ENCODE measurements at places on chromosomes 6 and 20.
A peak's percentile ranks its signal among the peaks of the same experiment; 100 is the strongest.

DNA sequence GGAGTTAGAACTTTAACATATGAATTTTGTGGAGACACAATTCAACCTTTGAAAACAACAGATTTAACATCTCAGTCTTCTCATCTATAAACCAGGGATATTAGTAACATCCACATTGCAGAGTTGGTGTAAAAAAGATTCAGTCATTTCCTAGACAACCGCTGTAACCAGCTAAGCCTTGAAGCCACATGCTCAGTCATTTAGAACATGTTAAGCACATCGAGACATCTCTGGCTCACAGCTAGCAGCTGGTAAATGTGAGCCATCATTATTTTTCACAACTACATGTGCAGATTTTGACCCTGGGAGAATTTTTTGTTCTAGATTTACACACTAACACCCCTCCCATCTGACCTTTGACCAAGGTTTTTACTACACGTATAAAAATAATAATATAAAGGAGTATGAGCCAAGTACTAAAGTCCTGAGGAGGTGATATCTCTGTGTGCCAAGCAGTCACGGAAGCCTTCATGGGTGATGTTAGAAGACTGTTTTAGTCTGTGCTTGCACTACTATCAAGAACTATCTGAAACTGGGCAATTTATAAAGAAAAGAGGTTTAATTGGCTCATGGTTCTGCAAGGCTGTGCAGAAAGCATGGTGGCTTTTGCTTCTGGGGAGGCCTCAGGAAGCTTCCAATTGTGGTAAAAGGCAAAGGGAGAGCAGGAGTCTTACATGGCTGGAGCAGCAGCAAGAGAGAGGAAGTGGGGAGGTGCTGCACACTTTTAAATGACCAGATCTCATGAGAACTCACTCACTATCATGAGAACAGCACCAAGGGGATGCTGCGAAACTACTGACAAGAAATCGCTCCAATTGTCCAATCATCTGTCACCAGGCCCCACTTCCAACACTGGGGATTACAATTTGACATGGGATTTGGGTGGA is 48.7 kb upstream of the IL20RA start:
- no peak for DNase-seq

DNA sequence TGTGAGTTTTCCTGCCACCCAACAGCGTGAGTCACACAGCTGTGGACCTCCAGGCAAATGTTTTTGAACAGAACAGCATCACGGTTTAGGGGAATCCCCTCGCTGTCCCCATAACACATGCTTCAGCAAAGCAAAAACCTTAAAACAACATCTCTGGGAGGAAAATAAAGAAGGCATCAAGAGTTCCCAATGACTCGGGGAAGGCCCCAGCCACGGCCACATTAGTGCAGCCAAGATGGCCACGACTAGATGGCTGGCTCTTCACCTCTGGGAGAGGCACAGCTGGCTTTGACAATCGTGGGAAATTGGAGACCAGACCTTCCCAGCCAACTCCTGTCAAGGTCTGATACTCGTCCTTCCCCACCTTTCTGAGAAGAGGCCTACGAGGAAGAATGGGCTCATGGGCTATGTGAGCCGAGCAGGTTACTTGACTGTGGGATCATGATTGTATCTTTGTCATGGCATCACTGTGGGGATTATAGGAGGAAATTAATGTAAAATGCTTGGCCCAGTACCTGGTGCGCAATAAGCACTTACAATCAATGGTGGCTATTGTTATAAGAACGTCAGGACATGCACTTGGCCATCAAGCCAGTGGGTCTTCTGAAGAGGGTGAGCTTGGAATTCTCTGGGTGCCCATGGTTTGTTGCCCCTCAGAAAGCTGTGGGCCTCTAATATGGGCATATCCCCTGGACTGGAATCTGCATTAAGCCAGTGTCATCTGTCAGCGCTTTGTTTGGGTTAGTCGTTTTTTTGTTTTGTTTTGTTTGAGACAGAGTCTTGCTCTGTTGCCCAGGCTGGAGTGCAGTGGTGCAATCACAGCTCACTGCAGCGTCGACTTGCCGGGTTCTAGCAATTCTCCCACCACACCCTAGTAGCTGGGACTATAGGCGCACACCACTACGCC is 43.6 kb downstream of the FGD2 start:
- DNase-seq = peak; percentile 90

DNA sequence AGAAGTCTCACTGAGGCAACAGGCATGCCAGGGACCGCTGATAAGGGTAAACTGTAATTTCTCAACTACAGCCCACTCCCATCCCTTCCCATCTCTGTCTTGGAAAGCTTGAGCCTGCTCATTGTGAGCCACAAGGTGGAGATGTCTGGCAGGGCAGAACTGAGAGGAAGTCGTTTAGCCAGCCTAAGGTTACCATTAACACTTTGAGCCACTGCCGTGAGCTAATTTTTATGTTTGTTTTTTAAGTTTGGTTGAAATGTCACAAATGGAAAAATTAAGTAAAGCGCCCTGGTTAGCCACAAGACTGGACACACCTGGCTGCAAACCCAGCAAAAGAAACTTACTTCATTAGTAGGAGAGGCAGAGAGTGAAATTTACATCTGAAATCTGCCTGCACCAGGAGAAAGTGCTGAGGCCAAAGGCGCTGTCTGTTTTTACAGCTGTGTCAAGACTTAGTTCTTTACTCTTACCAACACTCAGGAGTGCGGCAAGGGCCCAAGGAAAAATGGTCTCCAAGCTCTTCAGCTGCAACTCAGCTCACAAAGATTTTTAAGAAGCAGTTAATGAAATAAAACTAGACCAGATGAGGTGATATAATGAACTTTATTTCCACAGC is 50.0 kb upstream of the FAM83C start:
- no peak for DNase-seq

DNA sequence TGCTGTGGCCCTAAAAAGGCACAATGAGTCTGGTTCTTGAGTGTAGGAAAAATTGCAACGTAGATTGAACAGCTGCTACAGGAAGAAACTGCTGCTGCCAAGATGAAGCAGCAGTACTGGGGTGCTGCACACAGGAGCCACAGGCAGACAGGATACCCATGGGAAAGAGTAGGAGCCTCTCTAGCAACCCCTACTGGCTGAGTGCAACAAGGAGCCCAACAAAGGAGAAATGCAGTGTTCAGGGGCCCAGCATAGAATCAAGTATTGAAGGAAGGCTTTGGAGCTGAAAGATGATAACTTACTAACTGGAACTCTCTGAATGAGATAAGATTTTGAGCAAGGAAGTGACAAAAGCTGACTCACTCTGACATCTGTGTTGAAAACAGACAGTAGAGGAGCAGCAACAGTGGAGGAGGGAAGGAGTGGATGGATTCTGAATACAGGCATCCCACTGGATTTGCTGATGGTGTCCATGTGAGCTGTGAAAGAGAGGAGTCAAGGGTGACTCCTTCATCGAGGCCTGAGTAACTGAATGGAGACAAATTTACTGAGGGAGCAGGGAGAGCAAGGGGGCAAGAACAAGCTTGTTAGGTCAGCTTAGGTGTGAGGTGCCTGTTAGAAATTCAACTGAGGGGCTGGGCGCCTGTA is 534.7 kb upstream of the JARID2 start:
- DNase-seq = peak; percentile 76

DNA sequence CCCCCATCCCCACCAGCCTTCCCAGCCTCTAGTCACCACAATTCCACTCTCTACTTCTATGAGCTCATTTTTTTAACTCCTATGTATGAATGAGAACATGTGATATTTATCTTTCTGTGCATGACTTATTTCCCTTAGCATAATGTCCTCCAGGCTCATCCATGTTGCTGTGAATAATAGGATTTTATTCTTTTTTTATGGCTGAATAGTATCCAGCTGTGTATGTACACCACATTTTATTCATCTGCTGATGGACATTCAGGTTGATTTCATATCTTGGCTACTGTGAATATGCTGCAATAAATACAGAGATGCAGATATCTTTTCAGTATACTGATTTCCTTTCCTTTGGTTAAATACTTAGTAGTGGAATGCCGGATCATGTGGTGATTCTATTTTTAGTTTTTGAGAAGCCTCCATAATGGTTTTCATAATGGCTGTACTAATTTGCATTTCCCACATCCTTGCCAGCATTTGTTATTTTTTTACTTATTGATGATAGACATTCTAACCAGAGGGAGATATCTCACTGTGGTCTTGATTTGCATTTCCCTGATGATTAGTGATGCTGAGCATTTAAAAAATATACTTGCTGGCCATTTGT is 194.9 kb downstream of the PACRG start:
- DNase-seq = no peak

DNA sequence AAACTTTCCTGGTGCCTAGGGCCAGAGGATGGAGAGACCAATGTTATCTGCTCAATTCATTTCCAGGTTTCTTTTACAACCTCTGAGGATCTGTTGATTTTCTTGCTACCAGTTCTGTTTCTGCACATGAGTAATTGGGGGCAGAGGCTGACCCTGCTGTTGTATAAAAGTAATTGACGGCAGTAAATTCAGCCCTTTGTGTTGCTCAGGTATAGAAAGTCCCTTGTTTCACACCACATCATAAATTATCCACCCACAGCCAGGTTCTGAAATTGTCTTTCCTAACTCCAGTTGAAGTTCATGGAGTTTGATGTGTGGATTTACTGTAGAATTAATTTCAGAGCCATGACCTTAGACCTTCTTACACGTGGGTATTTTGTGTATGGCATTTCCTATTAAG is 107.4 kb upstream of the GRIK2 start:
- no peak for DNase-seq

DNA sequence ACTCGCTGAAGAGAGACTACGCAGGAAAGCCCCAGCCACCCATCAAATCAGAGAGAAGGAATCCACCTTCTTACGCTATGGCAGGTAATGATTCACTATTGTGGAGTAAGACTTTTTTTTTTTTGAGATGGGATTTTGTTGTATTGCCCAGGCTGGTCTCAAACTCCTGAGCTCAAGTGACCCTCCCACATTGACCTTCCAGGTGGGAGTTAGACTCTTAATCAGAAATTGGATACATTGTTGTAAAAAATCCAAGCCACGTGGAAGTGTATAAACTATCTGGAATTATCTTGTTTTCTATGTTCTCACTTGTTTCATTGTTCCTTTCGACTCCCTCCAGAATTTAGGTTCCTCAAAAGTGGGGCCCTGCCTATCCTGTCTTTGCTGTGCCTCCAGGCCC is 6.8 kb downstream of the NQO2 start:
- no peak for DNase-seq

- DNase-seq = no peak
Measured at GRCh38 chr6:65155083-65155482, 551.9 kb downstream of the EYS start.

- DNase-seq = no peak
Measured at GRCh38 chr20:1467355-1468116, 887 bp upstream of the NSFL1C start.

DNA sequence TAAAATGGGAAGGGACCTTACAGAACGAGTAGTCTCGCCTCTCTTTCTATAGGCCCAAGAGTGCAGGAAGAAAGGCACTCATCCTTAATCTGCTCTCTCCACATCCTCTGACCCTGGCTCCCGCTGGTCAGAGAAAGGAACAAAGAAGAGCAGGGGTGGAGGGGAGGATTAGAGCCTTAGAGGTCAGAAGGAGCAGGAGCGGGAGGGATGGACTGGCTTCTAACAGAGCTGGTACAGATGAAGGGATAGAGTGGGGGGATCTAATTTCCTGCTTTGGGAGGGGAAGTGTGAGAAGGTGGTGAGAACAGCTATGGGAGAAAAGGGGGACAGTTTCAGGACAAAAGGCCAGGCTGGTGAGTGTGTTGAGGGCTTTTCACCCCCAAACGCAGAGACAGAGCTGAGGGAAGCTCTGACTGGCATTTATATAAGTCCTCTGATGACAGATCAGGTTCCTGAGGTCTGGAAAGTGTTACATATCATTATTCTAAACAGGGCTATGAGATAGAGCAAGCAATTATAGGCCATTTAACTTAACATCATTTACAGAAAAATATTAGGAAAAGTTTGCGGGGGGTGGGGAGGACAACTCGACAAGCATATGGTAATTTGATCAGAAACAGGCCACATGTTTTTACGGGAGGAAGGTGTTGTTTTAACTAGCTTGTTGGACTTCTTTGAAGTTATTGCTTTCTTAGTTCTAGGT is 111.1 kb downstream of the FOXC1 start:
- no peak for DNase-seq

- DNase-seq = no peak
Measured at GRCh38 chr6:76124018-76124417, 51.6 kb upstream of the IMPG1 start.

- DNase-seq = no peak
Measured at GRCh38 chr6:37202788-37203491, 33.0 kb downstream of the PIM1 start.

GRCh38 chr6:81901551-81901966 is 149.1 kb upstream of the TENT5A start:
- no peak for DNase-seq

- no peak for DNase-seq
Measured at GRCh38 chr6:134590449-134590848, 272.5 kb upstream of the SGK1 start.

- no peak for DNase-seq
Measured at GRCh38 chr6:53527249-53527765, 17.6 kb downstream of the GCLC start.

- no peak for DNase-seq
Measured at GRCh38 chr6:37059344-37060194, 54.1 kb downstream of the FGD2 start.

GRCh38 chr20:17525650-17526049 is 5.5 kb downstream of the BFSP1 start:
- no peak for DNase-seq

GRCh38 chr6:166258854-166259276 is 49.3 kb downstream of the PRR18 start:
- DNase-seq = peak; percentile 82

DNA sequence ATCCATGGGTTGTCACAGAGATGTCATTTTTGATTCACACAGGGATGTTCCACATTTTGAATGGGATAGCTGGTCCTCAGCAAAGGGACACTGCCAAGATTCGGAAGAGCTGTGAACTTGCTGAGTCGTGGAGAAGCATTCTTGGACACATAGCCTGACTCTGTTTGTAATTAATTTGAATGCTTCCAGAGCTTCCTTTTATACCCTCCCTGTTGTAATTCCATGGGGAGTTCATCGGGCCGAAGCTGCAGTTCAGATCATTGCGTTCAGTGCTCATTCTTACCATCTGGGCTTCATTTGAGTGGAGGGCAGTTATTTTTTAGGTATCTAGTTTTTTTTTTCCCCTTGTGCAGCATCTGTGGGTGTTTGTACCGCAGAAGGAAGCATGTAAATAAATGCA is 126.5 kb downstream of the SLC24A3 start:
- DNase-seq = no peak

DNA sequence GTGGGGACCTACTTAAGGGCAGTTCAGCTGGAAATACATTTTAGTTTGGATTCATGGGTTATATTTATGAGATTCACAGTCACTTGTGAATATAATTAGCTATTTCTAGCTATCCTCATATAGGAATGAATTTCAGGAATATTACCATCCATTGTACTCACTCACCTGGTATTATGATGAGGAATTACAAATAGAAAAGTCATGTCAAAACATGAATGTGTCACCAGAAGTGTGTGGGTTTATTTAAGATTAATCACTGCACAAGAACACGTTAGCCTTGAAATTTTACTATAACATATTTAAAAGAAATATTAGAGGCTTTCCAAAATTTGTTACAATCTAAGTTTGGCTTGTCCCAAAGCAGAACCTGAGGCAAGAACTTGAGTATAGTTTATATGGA is 510.5 kb downstream of the PHF3 start:
- no peak for DNase-seq
